ENCODE measurements at places on chromosomes 2 and 18.

DNA sequence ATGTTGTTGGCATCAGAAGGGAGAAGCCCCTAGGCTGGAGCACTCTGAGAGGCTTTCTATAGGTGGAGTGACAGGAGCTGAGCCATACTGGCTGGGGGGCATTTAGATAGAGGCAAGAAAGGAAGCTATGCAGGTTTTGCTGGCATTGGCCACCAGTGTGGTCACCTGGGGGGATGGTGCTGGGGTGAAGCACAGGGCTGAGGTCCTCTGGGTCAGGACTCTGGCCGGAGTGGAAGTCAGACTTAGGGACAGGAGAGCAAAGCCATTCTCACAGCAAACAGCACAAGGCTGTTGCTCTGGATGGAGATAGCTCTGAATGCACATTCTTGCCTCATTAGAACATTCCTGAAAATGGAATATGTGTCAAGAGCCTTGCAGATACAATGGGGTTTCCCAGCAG is 47.4 kb downstream of the NTSR2 start:
- no peak for DNase-seq

- DNase-seq: no peak
These were observed 71.5 kb downstream of the SFXN5 start for GRCh38 chr2:72999729-73000725.

DNA sequence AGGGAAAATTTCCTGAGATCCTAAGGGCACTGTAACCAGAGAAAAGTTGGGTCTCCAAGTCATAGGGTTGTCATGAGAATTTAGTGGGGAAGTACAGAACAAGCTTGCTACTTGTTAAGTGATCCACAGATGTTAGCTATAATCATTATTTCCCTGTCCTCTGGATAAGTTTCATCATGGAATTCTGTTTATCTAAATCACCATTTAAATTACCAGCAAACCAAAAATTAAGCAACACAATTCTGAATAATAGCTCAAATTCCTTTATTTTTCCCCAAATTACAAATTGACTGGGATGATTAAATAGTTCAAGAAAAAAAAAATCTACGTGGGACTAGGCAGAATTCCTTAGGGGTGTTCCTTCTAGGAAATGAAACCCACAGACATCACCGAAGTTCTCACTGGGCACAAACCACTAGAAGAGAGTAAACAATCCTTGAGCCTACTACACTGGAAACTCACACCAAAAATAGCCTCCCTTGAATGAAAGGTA is 159.5 kb downstream of the COL6A3 start:
- DNase-seq: no peak

DNA sequence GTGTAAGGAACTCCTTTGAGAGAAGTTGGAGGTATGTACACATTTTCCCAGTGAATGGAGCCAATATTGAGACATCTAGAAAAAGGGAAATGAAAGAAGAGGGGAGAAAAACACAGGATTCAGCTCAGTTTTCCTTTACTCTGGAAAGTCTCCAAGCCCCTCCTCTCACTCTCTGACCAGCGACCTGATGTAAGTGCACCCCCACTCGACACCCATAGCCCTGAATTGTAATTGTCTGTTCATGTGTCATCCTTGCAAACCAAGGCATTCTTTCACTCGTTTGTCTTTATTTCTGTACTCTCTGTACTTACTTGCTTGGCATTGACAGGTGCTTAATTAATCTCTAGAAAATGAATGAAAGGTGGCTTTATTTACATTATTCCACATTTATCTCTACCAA is 55.7 kb upstream of the CTAGE1 start:
- no peak for DNase-seq

Data from DMS153 (cell line).